ENCODE measurements at places on chromosomes 5 and 9.
A peak's percentile ranks its signal among the peaks of the same experiment; 100 is the strongest.

DNA sequence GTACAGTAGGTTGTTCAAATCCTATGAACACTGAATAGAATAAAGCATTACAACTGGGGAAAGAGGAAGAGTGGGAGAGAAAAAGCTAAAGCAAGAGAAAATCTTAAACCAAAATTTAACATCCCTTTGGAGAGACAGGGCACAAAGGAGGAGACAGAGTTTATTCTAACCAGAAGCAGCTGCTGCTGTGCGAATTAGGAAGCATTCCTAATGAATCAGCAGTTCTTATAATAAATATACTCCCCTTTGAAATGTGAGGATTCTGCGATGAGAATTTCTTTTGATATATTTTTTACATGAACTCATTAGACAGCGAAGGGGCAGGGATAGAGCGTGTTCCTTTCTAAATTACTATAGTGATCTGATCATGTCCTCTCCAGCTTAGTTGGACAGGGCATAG is 233.4 kb downstream of the DENND1A start:
- DNase-seq, result no peak

- peak; percentile 36 for DNase-seq
Observed at GRCh38 chr9:33719581-33720374, 75.6 kb upstream of the PRSS3 start.

DNA sequence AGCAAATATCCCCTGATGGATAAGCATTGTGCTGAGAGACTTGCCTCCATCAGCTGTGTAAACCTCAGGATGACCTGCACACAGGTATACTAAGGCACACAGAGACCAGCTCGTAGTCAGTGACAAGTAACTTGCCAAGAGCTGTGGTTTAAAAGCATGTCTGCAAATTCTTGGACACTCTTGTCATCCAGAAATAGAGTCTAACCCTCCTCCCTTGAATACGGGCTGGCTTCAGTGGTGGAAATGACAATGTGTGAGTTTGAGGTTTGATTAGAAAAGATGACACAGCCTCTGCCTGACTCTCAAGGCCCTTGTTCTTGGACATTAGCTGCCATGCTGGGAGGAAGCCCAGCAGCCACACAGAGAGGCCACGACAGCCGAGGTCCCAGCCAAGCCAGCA is 114.4 kb downstream of the GADD45G start:
- no peak for DNase-seq

- no peak for DNase-seq
Observed at GRCh38 chr5:176736301-176736930, 73.9 kb upstream of the UNC5A start.

- no peak for DNase-seq
Observed at GRCh38 chr5:40605295-40605958, 74.3 kb upstream of the PTGER4 start.

- DNase-seq, result no peak
Observed at GRCh38 chr9:12875191-12875590, 100.4 kb downstream of the LURAP1L start.

DNA sequence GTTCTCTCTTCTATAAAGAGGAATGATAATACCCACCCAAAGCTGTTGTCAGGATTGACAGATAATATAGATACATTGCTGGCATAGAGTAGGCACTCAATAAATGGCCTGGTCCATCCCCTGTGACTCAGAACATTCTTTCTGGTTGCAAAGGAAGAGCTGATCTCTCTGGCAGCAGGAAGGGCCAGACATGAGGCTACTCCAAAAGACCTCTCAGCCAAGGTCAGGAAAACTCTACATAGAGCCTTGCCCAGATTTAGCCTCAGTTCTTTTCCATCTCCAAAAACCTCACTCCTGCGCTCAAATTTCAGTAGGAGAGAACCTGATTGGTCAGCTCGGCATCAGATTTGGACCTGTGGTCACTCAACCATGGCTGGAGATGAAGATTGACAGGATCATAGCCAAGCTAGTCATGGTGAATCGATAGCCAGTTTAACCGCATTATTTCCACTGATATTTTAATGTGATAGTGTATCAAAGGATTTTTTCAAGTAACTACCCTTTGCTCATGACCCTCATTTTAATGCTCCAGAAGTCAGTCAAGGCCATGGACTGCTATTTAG is 319.6 kb downstream of the DRD1 start:
- DNase-seq, result no peak

- no peak for DNase-seq
Observed at GRCh38 chr9:110332766-110333165, 4.9 kb downstream of the TXNDC8 start.

- DNase-seq, result no peak
Observed at GRCh38 chr5:169814522-169814921, 165.8 kb downstream of the INSYN2B start.

DNA sequence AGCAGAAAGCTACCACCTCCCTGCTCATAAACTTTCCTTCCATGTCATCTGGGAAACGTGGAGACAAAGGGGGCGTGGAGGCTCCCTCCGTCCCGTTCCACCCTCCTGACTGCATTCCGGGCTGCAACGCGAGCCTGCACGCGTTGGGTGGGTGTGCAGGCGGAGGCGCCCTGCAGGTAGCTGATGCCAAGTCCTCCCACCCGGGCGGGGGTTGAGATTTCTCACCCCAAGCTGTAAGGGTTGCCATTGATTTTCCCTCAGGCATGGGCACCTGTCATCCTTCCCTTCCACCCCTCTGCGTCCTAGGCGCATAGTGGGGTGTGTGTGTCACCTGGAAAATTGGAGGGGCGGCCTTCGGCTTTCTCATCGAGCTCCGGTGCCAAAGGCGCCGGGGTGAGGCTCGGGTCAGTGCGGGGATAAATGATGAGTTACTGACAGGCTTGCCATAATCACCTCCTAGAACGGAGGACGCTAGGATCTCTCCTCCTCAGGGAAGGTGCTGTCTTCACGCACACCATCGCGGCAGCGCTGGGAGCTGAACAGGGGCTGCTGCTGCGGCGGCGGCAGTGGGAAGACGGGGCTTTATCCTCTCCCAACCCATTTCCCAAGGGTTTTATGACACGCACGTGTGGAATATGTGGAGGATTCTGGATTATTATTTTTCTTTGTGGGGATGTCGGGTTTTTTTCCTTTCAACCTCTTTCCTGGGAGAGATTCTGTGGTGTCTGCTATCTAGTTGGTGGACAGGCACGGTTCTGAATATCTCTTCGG is 973 bp downstream of the PLPPR1 start:
- DNase-seq, result no peak

DNA sequence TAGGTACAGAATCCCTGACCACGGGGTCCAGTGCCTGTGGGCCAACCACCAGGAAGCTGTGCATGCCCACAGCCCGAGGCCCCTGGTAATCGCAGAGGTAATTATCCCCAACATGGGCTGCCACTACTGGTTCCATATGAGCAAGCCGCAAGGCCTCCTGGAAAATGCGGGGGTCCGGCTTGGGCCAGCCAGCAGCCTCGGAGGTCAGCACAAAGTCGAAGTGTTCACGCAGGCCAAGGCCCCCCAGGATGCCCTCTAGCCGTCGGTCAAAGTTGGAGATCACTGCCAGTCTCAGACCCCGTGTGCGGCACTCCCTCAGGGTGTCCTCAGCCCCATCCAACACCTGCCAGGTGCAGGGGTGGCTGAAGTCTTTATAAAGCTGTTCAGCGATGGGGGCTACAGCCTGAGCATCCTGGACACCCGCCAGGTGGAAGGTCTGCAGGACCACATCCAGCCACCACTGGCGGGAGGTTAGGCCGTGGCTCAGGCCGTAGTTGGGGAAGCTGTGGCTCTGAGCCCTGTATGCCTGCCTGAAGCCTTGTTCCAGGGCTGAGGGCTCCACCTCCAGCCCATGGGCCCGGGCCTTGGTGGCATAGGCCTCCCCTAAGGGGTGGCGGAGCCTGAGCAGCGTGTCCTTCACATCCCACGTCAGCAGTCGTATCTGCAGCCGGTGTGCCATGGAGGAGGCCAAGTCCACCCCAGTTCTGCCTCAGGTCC is 3.0 kb downstream of the HDHD3 start:
- no peak for DNase-seq
